ENCODE measurements at places on chromosomes 6 and 20.

GRCh38 chr6:17469006-17469832 lies 75.8 kb downstream of the CAP2 start:
- H3K4me1 ChIP-seq: no peaks in the 10 kb centered on the region
- no peaks in the 10 kb centered on the region for H3K36me3 ChIP-seq
- peaks cover 2% of the 10 kb centered on the region for H3K27me3 ChIP-seq
- DNase-seq: no peak

- no peak overlapping the region for H3K27ac ChIP-seq
- H3K4me1 ChIP-seq: no peaks in the 10 kb centered on the region
- no peaks in the 10 kb centered on the region for H3K36me3 ChIP-seq
Observed at GRCh38 chr6:150245148-150245935, 102.5 kb downstream of the PPP1R14C start.

DNA sequence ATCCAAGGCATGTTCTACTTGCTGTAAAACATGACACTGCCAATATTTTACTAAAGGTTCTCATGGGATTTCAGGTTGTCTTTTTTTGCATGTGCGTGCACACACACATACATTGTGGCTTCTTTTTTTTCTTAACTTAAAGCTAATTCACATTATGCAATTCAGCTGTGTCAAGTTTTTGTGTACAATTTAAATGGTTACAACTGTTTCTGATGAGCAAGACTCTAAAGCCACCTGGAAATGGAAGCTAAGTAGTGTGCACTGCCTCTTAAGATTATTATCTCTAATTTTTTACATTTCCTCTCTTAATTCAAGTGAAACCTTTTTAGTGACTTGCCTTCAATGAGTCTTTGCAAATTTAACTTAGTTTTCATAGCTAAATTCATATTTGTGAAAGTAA lies 75.3 kb downstream of the TULP4 start:
- H3K27me3 ChIP-seq: no peaks in the 10 kb centered on the region
- H3K4me3 ChIP-seq: no peak overlapping the region
- H3K27ac ChIP-seq: no peak overlapping the region
- no peak for DNase-seq
- peaks cover 10% of the 10 kb centered on the region for H3K4me1 ChIP-seq
- peaks cover 10% of the 10 kb centered on the region for H3K36me3 ChIP-seq

DNA sequence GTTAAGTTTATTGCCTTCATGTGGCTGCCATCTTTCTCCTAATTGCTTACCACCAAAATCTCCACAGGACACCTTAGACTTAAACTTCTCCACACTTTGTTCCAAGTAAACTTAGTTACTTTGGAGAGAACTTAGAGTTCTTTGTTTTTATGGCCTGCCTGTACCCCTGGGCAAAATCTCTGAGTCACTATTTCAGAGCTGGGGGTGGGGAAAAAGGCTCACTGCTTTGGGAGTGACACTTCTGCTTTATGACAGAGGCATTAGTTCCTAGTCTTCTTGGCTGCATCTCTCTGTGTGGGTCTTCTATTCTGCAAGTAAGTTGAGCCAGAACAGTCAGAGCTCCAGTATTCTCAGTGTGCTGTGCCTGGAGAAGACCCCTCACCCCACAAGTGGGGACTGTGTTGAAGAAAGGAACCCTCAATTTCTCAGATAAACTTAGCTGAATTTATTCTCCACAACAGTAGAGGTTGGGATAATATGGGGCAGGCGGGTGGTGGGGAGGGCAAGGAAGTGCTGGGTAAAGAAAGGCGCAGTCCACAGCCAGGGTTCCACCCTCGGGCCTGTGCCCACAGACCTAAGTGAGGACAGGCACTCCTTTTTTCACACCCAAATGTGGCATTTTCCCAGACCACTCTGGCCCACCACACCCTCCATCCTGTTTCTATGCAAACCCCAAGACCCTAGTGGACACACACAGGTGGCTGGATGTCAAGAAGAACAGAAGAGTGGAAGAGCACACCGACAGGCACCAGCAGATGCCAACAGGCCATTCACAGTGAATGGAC lies 636.6 kb upstream of the MAN1A1 start:
- no peak overlapping the region for H3K27ac ChIP-seq
- no peaks in the 10 kb centered on the region for H3K36me3 ChIP-seq
- H3K27me3 ChIP-seq: no peaks in the 10 kb centered on the region
- no peak overlapping the region for H3K4me3 ChIP-seq
- no peak for DNase-seq

DNA sequence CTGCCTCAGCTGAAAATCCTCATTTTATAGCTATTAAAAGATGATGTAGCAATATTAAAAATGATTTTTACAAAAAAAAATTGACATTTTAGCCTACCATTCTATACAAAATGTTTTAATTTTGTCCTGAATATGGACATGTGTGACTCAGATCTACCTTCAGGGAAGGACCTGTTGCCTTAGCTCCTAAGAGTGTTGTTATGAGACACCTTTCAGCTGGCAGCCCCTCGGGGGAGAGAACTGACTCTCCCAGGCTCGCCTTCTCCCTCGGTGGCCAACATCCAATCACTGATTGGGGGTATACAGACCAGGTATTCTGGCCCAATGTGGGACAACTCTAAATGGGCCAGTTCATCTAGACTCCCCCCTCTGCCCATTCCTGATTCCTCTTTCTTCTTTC lies 32.5 kb upstream of the MRAP2 start:
- H3K36me3 ChIP-seq: no peaks in the 10 kb centered on the region
- no peak overlapping the region for H3K27ac ChIP-seq
- DNase-seq: no peak

DNA sequence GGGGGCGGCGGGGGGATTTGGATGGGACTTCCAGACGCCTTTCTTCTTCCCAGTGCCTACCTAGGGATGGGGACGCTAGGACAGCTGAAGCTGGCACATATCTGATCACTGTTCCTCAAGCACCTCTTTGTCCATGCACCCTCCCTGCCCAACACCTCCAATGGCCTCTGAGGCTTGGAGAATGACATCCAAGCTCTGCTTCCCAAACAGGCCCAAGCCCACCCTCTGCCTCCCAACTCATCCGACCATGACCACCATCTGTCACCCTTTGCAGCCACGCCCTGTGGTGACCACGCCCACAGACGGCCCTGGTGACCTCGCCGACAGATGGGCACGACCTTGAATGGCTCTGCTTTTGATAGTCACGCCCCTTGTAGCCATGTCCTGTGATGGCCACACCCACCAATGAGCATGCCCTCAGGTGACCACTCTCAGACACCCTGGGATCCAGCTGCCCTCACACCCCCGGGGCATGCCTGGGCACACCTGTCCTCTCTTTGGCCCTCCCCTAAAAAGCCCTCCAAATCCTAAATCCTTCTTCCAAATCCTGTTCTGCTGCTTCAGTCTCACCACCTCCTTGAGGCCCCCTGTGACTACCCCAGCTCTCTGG lies 51.0 kb downstream of the SSR1 start:
- no peak for DNase-seq
- no peaks in the 10 kb centered on the region for H3K27me3 ChIP-seq
- no peak overlapping the region for H3K27ac ChIP-seq

- no peak for DNase-seq
- no peak overlapping the region for H3K4me3 ChIP-seq
- peaks cover 5% of the 10 kb centered on the region for H3K4me1 ChIP-seq
- peaks cover 3% of the 10 kb centered on the region for H3K36me3 ChIP-seq
- H3K27me3 ChIP-seq: peaks cover 7% of the 10 kb centered on the region
Observed at GRCh38 chr20:21272679-21273078, 30.5 kb upstream of the XRN2 start.

DNA sequence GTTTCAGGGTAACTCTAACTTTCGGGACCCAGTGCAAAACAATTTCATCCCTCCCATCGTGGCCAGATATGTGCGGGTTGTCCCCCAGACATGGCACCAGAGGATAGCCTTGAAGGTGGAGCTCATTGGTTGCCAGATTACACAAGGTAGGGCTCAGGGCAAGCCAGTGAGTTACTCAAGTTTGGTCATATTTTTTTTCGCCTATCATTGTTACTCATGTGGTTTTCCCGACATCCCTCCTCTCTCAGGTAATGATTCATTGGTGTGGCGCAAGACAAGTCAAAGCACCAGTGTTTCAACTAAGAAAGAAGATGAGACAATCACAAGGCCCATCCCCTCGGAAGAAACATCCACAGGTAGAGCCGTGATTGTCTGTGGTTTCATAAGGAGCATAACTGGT lies 58.2 kb downstream of the DCBLD1 start:
- H3K27ac ChIP-seq: no peak overlapping the region
- no peak overlapping the region for H3K4me3 ChIP-seq
- no peaks in the 10 kb centered on the region for H3K4me1 ChIP-seq
- H3K36me3 ChIP-seq: no peaks in the 10 kb centered on the region
- peaks cover 5% of the 10 kb centered on the region for H3K27me3 ChIP-seq

DNA sequence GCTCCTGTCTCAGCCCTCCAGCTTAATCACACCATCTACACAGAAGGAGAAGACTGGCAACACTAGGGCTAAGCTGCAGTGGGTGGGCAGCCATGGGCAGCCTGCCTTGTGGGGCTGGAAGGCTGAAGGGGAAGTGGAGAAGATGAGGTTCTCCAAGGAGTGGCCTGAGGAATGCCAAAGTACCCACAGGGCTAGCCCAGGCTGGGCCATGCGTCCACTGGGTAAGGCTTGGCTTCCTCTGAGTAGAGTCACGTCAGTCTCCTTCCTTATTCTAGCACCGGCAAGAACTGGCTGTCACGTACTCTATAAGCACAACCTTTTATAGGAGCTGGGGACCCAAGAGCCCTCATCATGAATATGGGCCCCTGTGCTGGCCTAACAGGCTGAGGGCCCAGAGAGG lies 110.6 kb upstream of the SIRPA start:
- no peak overlapping the region for H3K4me3 ChIP-seq
- peaks cover 20% of the 10 kb centered on the region for H3K4me1 ChIP-seq
- peaks cover 29% of the 10 kb centered on the region for H3K27me3 ChIP-seq
- H3K36me3 ChIP-seq: no peaks in the 10 kb centered on the region
- no peak for DNase-seq

GRCh38 chr20:24629668-24630067 lies 160.2 kb downstream of the SYNDIG1 start:
- no peak overlapping the region for H3K4me3 ChIP-seq
- H3K27ac ChIP-seq: no peak overlapping the region
- peaks cover 5% of the 10 kb centered on the region for H3K4me1 ChIP-seq
- peaks cover 2% of the 10 kb centered on the region for H3K27me3 ChIP-seq
- DNase-seq: no peak
- no peaks in the 10 kb centered on the region for H3K36me3 ChIP-seq

GRCh38 chr6:165119231-165120020 lies 190.0 kb downstream of the C6orf118 start:
- no peak for DNase-seq
- H3K27ac ChIP-seq: no peak overlapping the region
- H3K27me3 ChIP-seq: no peaks in the 10 kb centered on the region
- no peaks in the 10 kb centered on the region for H3K4me1 ChIP-seq

- peaks cover 27% of the 10 kb centered on the region for H3K4me1 ChIP-seq
- peaks cover 26% of the 10 kb centered on the region for H3K27me3 ChIP-seq
- DNase-seq: peak; percentile 54
- peak overlapping the region; percentile 76 for H3K27ac ChIP-seq
- peak overlapping the region; percentile 76 for H3K4me3 ChIP-seq
- H3K36me3 ChIP-seq: peaks cover 1% of the 10 kb centered on the region
Observed at GRCh38 chr6:170295510-170296422, 4.9 kb upstream of the DLL1 start.

DNA sequence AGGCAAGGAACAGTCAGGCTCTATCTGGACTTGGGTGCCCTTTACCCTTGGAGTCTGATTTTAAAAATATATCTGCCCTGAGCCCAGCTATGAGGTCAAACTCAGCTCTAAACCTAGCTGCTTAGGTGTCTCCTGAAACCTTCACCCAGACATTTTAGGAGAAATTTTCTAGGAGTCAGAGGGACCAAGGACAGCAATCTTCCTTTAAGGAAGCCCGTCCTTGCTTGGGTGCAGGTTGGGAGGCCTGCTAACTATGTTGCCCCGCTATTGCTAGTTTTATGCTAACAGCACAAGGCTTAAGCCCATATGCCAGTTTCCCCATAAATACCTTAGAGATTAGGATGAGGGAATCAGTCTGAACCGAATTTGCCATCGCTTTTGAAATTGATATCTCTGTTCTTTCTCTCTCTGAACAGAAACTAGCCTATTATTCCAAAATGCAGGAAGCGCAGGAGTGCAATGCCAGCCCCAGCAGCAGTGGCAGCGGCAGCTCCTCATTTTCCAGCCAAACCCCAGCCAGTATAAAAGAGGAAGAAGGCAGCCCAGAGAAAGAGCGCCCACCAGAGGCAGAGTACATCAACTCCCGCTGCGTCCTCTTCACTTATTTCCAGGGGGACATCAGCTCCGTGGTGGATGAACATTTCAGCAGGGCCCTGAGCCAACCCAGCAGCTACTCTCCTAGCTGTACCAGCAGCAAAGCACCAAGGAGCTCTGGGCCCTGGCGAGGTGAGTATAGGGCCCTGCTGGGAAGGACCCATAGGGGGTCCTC lies 2.6 kb downstream of the VGLL2 start:
- H3K27me3 ChIP-seq: peaks cover 35% of the 10 kb centered on the region
- H3K27ac ChIP-seq: no peak overlapping the region

DNA sequence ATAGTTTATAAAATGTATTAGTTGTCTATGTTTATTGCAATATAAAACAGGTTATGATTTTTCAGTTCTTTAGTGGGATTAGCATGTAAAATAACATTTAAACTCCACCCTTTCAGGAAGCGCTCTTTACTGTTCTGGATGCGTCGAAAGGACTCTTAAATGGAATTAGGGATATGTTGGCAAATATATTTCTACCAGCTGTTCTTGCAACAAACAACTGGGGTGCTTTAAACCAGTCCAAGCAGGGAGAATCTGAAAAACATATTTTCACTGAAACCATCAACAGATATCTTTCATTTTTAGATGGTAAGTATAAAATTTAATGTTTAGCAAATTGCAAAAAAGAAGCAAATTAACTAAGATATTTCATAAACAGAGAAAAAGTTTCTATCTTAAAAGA lies 21.8 kb downstream of the DNAH8 start:
- DNase-seq: no peak
- H3K4me3 ChIP-seq: no peak overlapping the region
- H3K27me3 ChIP-seq: peaks cover 5% of the 10 kb centered on the region
- H3K4me1 ChIP-seq: no peaks in the 10 kb centered on the region
